ENCODE measurements at places on chromosomes 13 and 19.

DNA sequence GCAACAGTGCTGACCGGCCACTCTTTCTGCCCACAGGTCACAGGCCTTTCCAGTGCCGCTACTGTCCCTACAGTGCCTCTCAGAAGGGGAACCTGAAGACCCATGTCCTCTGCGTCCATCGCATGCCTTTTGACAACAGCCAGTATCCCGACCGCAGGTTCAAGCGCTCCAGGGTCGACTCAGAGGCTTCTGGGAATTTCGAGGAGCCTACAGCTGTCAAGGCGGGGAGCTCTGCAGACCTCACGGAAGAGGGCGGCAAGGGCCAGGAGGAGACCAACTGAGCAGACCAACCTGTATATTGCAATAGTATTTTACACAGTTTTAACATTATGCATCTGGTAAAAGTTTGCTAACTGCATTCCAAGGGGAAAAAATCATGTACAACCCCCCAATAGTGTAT is 338.5 kb downstream of the ZNF536 start:
- DNase-seq, result no peak

- no peak for DNase-seq
Observed at GRCh38 chr19:33394006-33394722, 20.7 kb downstream of the CEBPG start.

DNA sequence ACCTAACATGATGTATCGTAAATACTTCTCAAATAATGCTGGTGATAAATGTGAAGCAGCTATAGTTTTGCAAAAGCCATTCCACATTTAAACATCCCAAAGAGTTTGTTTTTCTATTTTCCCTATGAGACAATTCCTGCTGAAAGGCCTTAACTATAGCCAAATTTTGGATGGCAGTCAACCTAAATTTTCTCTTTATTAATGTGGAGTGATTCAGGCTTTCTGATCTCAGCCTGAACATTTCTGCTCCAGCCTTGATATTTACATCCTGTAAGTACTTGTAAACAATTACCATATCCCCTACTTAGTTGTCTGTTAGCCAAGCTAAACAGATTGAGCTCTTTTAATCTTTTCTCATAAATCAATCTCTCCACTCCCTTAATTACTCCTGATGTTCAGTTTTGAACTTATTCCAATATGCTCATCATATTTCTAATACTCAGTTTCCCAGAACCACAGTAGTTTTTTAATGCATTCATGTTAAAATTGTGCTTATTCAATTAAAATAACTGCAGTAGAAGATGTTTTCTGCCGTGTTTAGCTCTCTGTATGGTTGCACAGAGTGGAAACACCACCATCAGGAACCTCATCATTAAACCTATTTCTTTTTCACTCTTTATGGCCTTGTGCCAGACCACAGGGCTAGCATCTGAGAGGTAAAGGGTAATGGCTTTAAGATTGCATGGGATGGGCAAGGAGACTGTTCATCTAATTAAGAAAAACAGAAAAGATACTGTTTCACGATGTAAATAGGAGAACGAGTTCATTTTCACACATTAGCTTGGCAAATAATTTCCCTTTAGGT is 1235.2 kb upstream of the SLC10A2 start:
- DNase-seq, result no peak

DNA sequence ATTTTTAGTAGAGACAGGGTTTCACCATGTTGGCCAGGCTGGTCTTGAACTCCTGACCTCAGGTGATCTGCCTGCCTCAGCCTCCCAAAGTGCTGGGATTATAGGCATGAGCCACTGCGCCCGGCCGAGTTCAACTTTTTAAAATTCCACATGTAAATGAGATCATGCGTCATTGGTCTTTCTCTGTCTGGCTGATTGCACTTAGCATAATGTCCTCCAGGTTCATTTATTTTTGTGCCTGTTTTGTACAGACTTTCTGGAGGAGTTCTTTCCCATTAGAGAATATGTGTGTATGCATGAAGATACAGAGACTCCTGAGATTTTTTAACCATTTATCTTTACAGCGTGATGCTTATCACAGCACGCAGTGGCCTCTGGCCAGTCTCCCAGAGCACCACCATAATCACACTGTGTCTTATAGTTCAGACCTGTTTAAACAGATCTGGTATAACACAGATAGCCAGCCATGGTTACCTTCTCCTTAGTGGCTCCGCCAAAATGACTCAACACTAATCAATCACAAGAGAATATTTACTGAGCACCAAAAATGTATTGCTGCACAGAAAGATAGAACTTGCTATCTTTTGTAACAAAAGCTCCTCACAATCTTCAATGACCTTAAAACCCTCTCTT is 11.4 kb upstream of the STARD13 start:
- no peak for DNase-seq

DNA sequence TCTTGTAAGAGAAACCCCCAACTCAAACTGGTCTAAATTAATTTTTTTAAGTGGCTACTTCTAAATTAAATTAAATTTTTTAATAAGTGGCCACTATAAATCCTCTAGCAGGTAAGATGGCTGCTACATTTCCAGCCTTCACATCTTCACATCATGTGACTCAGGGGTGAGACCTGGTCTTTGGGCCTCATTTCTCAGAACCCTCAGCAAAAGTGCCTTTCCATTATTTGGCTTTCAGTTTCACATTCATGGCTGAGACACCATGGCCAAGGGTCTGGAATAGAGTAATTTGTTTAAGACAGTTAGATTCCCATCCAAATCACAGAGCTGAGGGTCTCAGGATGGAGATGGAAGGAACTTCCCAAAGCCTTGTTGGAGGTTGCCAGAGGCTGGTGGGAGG is 47.5 kb downstream of the DCT start:
- no peak for DNase-seq

- DNase-seq, result no peak
Observed at GRCh38 chr19:30068528-30069395, 126.7 kb downstream of the URI1 start.

DNA sequence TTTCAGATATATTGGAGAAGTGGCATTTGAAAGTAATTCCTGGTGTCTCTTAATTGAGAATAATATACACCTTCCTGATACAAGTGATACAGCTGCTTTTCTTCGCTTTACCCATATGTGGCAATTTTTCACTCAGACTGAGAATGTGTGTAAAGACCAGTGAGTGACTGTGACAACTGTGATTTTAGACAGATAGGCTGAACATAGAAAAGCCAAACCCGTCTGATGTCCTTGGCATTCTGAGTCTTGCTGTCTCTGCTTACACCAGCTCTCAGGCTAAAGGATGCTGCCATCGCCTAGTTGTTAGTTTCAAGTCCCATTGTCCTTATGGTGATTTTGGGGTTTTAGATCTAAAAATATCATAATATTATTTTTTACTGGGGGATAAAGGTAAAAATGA is 492.6 kb downstream of the RFC3 start:
- no peak for DNase-seq

DNA sequence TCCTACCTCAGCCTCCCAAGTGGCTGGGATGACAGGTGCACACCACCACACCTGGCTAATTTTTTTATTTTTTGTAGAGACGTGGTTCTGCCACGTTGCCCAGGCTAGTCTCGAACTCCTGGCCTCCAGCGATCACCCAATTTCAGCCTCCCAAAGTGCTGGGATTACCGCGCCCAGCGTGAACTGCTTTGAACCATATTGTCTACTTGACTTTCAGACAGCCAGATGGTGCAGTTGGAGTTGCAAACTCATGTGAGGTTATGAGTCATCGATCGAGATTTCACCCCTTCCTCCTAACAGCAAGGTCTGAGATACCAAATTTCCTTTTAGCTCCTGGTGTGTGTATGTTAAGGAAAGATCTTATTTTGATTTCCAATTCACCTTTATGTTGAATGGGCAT is 2.7 kb downstream of the SLC27A1 start:
- no peak for DNase-seq

GRCh38 chr19:37725181-37725580 is 5.6 kb upstream of the ZNF607 start:
- no peak for DNase-seq

DNA sequence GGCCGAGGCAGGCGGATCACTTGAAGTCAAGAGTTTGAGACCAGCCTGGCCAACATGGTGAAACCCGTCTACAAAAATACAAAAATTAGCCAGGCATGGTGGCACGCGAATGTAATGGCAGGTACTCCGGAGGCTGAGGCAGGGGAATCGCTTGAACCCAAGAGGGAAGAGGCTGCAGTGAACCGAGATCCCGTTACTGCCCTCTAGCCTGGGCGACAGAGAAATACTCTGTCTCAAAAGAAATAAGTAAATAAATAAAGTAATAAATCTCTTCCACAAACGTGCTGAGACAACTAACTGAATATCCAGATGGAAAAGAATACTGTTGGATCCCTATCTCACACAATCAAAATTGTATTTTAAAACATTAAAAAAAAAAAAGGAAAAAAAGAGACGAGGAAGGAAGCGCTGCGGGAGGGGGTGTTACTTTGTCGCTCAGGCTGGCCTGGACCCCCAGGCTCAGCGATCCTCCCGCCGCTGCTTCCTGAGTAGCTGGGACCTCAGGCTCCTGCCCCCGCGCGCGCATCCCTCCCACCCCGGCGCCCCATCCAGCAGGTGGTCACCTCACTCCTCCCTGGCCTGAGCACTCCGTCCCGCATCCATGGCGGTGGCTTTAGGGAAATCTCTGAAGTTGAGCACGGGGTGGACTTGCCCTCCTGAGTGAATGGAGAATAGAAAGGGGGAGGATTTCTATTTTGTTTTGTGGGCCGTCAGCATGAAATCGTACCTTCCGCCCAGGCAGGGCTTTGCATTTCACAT is 628 bp upstream of the ZNF813 start:
- no peak for DNase-seq

DNA sequence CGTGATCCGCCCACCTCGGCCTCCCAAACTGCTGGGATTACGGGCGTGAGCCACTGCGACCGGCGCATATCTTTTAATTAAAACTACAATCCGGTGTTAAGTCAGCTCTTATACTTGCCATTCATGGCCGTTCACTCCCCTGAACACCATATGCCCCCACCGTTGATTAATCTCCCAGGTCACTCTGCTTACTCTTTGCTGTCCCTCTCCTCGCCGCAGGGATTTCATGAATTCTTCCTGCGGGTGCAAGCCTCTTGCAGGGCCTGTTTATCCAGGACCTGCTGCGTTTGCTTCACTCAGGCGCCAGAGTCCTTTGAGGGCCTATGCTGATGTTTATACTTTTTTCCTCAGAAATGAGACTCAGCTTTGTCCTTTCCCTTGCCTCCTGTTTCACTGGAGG is 996 bp downstream of the ERVV-2 start:
- DNase-seq, result no peak

DNA sequence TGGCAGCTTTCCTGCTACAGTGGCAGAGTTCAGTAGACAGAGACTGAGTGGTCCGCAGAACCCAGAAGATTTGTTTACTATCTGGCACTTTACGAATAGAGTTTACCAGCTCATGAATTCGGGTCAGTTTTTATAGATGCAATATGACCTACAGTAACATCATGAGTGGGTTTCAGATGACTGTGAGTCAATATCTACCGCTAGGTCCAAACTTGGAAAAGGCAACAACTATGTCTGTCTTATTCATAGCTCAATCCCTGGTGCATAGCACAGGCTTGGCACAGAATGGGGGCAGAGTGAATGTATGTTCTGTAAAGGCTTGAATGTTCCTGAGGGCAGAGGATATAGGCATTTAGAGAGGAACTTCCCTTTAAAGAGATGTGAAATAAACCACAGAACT is 65.2 kb downstream of the RAP2A start:
- no peak for DNase-seq

DNA sequence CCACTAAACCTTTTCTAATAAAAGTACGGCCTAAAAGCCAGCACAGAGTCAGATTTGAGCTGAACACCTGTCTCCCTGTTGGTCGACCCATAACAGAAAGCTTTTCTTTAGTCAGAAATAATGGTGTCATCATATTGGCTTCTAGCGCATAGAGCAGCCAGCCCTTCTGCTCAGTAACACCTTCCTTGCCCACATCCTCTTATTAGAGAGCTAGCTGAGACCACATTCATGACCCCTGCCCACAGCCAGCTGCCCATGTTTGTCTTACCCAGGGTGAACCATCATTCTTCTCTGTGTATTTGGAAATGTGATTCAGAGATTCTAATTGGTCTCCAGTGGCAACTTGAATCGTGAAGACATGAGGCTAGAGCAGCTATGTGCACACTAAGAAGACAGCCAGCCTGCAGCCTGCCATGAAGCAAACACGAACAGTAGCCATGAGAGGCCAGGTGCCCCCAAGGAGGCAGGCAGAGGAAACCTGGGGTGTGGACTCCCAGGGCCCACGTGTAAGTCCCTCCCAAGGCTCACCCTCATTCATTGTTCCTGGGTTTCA is 82.3 kb upstream of the PDCD5 start:
- DNase-seq, result no peak

- no peak for DNase-seq
Observed at GRCh38 chr13:24050292-24050711, 110.2 kb upstream of the SPATA13 start.

DNA sequence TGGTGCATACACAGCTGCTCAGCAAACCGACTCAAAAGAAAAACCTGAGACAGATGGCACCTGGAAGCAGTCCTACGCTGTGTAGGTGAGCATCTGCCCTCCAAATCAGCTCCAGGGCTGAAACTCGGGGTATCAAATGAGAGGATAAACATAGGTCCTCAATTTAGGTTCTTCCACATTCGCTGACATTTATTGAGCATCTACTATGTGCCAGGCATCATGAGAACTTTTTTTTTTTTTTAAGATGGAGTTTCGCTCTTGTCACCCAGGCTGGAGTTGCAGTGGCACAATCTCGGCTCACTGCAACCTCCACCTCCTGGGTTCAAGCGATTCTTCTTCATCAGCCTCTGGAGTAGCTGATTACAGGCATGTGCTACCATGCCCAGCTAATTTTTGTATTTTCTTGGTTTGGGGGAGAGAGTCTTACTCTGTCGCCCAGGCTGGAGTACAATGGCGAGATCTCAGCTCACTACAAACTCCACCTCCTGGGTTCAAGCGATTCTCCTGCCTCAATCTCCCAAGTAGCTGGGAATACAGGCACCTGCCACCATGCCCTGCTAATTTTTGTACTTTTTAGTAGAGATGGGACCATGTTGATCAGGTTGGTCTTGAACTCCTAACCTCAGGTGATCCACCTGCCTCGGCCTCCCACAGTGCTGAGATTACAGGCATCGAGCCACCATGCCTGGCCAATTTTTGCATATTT is 13.4 kb downstream of the QPCTL start:
- no peak for DNase-seq

DNA sequence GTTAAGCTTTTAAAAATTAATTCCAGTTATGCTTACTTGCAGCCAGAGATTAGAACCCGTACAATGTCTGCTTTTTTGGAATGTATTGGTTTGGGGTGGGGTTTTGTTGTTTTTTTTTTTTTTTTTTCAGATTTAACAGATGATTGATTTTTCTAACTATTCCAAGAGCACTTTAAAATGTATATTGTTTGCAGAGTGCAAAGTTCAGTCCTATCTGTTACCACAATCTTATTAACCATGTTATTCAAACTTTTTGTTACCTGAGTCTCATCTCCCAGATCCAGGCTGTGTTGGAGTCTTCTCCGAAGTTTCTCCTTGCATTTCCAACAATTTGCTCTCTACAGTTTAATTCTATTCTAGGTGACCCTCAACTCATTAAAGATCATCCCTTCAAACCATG is 91.3 kb downstream of the INSR start:
- DNase-seq, result no peak
